ENCODE measurements at places on chromosomes 3 and 15.

- no peak for DNase-seq
Observed at GRCh38 chr3:168089179-168089771, 6.4 kb downstream of the GOLIM4 start.

GRCh38 chr15:74402337-74402841 lies 31.4 kb downstream of the SEMA7A start:
- no peak for DNase-seq

DNA sequence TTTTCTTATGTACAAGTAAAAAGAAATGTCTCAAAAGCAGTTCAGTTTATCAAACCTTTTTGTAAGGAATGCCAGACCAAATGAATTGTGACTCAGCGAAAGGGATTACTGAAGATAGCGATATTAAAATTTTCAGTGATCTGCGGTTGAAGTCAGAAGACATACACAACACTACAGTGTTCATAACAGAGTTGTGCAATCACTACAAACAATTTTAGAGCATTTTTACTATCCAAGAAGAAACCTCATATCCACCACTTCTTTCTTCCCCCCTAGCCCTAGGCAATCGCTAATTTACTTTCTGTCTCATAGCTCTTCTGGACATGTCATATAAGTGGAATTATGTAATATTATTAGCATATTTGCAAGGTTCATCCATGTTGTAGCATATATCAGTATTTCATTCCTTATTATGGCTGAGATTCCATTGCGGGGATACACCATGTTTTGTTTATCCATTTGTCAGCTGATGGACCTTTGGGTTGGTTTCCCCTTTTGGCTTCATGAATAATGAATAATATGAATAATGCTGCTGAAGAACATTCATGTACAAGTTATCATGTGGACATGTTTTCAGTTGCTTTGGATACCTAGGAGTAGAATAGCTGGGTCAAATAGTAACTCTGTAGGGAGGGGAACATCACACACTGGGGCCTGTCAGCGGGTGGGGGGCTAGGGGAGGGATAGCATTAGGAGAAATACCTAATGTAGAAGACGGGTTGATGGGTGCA lies 23.6 kb upstream of the ALPK3 start:
- DNase-seq = no peak

GRCh38 chr3:184970186-184970585 lies 158.2 kb downstream of the VPS8 start:
- no peak for DNase-seq

DNA sequence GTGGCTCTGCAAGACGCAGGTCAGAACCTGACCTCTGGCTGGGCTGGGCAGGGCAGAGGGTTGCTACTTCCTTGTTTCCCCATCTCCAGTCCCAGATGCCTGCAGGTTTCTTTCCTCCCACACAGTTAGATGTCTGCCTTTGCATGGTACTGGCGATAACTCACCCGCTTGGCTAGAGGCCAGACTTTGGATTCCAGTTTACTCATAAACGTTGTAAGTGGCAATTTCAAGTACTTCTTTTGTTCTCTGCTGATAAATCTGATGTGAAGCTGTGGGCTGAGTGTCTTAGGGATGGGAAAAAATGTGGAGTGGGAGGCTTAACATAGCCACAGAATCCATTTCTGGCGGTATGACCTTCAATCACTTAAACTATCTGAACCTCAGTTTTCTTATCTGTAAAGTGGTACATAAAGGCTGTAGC lies 194.2 kb downstream of the EBLN2 start:
- peak; percentile 60 for DNase-seq

GRCh38 chr3:494190-494589 lies 297.6 kb downstream of the CHL1 start:
- DNase-seq = no peak

- no peak for DNase-seq
Observed at GRCh38 chr15:93300796-93301195, 211.8 kb upstream of the RGMA start.

All from COR-L47 (cell line).